ENCODE measurements at places on chromosomes 2 and 18.

- ATAC-seq: no peak
These were observed 39.8 kb downstream of the SLC66A2 start for GRCh38 chr18:79911344-79912270.

GRCh38 chr2:214066862-214067261, 344.0 kb upstream of the VWC2L start:
- no peak for ATAC-seq

DNA sequence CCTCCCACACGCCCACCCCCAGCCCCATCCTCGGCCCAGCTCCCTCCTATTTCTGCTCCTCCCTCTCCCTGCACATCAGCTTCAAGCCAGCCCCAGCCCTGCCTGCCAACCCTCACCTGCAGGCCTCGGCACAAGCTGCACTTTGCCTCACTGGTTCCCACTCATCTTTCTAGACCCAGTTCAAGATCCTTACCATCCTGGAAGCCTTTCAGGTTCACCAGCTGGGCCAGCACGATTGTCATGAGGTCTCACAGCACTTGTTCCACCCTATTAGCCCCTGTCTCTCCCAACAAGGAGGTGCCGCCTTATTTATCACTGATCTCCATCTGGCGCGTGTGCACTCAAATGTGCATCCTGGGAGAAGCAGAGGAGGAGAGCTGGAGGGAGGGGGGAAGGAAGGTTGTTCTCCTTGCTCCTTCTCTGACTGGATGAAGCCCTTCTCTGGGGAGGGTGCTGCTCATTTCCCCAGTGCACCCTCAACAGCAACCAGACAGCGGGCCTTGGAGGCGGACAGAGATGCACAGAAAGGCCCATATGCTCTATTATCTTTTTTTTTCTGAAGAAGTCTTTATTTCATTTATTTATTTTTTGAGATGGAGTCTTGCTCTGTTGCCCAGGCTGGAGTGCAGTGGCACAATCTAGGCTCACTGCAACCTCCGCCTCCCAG, 15.5 kb upstream of the BIN1 start:
- ATAC-seq: no peak

GRCh38 chr2:208354964-208355381, 51.6 kb upstream of the PTH2R start:
- ATAC-seq: no peak

- ATAC-seq: peak; percentile 82
These were observed 230.9 kb upstream of the SLC14A2 start for GRCh38 chr18:45384137-45384961.

- ATAC-seq: no peak
These were observed 68.2 kb downstream of the HS1BP3 start for GRCh38 chr2:20582600-20583221.

- no peak for ATAC-seq
These were observed 9.9 kb downstream of the RELCH start for GRCh38 chr18:62196980-62197379.

DNA sequence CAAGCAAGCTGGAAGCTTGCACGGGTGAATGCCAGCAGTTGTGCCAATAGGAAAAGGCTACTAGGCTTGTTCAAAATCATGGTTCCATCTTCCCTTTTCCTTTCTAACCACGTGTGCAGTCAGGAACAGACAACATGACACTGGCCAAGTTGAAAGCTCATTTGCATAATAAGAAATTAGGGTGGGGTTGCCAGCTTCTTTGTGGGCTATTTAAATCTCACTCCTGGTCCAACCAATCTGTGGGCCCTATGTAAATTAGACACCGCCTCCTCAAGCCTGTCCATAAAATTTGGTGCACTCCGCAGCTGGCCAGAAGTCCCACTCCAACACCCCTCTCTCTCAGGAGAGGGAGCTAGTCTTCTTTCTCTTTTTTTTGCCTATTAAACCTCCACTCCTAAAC, 1948.4 kb upstream of the PIK3C3 start:
- no peak for ATAC-seq

DNA sequence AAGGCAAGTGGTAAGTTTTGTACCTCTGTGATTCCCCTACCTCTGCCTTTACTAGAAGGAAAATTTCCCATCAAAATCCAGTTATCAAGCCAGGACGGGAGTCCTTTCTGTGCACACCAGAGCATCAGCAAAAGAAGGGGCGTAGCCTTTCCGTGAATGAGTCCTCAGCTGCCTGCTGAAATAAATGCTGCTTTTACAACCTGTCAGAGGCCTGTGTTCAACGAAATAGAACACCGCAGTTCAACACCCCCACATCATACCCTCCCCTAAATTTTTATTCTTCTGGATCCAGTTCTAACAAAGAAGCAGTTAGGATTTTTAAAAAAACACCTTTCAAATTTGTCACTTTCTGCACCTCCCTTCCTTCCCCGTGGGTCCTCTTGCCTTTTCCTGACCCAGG, 135.8 kb downstream of the SETBP1 start:
- ATAC-seq: no peak

- ATAC-seq: no peak
These were observed 759.9 kb upstream of the HS6ST1 start for GRCh38 chr2:129078548-129078947.

- peak; percentile 96 for ATAC-seq
These were observed 6.8 kb downstream of the SCTR start for GRCh38 chr2:119517433-119517832.

DNA sequence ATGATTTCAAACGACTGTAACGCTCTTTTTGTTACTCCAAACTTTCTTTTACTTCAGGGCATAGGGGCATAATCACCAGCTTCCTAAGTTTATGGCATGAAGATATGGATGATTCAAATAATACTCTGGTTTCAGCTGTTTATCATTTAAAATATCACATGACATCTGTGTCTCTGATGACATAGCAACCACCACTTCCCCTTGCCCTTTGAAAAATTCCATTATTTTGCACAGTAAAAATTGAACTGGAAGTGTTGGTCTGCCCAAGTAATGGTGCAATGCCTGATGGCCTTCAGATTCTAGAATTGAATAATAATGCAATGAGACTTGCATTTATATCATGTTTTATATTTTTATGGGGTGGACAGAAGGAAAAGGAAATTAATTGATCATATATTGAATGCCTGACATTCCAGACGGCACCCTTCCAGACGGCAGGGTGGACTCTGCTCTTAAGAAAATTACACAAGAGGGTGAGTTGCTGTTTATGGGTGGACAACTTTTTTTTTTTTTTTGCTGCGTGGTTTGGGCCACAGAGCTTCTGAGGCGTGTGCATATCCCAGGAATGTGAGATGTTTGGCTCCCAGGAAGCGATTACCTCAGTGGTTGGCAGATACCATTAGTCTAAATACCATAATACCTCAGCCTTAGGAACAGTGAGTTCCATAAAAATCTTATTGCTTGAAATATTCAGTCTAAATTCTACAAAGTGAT, 101.7 kb upstream of the ZNF521 start:
- peak; percentile 69 for ATAC-seq

DNA sequence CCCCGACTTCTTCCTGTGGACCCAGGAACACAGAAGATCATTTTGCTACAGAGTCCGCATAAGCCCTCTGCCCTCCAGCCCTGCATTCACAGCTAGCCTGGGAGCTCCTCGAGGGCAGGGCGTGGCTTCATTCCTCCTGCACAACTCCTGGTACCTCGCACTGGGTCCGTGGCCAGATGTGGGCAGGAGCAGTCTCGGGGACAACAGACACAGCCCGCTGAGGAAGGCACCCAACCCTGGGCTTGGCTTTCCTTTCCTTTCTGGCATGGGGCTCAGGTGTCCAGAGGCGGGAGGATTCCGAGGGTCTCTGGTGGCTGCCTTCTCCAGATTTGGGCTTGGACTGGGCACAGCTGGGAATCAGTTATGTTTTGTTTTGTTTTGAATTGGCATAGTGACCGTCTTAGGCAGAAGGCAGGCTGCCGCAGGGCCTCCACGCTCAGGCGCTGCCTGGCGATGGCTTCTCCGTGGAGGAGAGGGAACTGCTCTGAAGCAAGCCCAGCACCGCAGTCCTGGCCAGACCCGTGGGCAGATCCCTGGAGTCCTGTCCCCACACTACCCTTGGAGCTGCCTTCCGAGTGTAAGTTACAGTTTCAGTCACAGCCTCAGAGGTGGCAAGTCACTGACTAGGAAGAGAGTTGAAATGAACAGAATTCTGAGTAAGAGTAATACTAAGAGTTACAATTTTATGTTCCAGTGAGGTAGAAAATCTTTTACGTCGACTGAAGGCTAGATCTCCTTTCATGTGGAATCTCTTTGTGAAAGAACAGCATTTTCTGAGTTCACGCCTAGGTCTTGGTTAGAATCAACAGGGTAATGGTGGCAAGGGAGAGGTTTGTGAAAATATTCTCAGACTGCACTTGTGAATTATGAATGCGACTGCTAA, 47.9 kb downstream of the LDLRAD4 start:
- no peak for ATAC-seq

DNA sequence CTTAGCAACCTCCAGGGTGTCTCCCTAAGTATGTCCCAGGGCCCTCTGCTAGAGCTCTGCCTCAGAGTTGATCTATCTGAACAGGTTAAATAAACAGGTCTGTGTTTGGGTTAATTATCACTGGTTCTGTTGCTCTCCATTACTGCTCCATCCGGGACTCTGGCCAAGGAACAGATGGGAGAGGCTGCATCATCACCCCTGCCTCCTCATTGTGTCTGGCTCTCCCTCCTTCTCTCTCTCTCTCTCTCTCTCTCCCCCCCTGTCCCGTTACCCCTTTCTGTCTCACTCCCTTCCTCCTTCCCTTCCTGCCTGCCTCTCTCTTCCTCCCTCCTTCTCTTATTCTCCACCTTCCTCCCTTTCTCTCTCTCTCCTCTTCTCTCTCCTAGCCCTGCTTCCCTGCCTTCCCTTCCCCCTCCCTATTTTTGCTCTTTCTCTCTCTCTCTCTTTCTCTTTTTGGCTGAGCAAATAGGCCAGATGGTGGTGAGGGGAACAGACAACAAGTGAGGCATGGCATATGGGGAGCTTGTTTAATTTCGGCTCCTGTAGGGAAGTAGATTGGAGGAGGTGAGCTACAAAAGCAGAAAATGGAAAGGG, 62.1 kb downstream of the SETBP1 start:
- ATAC-seq: peak; percentile 71

GRCh38 chr18:74410441-74410992, 46.6 kb downstream of the DIPK1C start:
- no peak for ATAC-seq

- ATAC-seq: no peak
These were observed 14.0 kb downstream of the OSBPL6 start for GRCh38 chr2:178208336-178208735.

- ATAC-seq: no peak
These were observed 63.4 kb downstream of the TACR1 start for GRCh38 chr2:75135776-75136400.

DNA sequence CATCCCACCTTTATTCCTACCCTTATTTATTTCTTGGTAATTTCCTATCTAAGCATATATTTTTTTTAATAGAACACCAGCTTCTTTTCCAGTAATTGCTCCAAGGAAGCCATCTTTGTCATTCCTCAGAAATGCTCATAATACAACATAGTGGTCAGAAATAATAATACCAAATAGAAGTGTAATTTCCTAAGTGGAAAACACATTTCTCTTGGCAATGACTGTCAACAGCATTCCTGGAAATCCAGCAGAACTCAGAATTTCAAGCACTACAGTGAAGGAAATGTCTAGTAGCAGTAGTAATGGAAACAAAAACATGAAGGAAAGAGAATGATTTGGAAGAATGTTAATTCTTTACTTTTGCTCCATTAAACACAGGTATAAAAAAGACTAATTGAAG, 56.6 kb downstream of the GDF7 start:
- no peak for ATAC-seq

- peak; percentile 81 for ATAC-seq
These were observed 291.5 kb upstream of the CCDC68 start for GRCh38 chr18:55250768-55251173.

- no peak for ATAC-seq
These were observed 13.9 kb downstream of the SCYGR8 start for GRCh38 chr2:227759411-227760118.

DNA sequence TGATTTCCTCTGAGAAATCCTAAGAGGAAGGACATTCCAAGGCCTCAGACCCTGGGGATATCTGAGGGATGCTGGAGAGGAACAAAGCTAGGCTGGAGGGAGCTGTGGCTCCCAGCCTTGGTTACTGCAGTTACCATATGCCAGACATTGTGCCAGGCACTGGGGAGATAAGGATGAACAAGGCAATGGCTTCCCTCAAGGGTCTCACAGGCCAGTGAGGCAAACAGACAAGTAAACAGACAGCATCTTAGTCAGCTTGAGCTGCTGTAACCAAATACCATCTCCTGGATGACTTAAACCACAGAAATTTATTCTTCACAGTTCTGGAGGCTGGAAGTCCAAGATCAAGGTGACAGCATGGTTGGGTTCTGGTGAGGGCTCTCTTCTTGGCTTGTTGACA, 91.8 kb downstream of the SKA1 start:
- ATAC-seq: no peak

- no peak for ATAC-seq
These were observed 13.6 kb downstream of the DHRS9 start for GRCh38 chr2:169082995-169083394.

DNA sequence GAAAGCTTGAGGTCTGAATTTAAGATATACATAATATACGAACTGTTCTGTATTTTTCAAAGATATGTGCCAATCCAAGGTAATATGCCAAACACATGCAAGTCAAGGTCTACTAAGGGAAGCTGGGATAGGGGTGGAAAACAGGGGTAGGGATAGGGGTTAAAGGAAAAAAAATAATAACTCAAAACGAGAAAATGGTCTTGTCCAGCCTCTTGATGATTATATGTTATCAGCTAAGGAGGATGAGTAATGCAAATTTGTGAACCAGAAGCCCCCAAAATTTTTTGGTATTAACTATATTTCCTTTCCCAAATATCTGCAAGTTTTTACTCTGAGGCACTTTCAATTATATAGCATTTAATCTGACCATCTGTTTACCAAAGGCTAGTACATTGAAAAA, 219.3 kb downstream of the ZEB2 start:
- ATAC-seq: no peak

GRCh38 chr2:195608768-195609454, 48.1 kb upstream of the SLC39A10 start:
- no peak for ATAC-seq

GRCh38 chr2:163338270-163338669, 397.5 kb downstream of the FIGN start:
- ATAC-seq: no peak

DNA sequence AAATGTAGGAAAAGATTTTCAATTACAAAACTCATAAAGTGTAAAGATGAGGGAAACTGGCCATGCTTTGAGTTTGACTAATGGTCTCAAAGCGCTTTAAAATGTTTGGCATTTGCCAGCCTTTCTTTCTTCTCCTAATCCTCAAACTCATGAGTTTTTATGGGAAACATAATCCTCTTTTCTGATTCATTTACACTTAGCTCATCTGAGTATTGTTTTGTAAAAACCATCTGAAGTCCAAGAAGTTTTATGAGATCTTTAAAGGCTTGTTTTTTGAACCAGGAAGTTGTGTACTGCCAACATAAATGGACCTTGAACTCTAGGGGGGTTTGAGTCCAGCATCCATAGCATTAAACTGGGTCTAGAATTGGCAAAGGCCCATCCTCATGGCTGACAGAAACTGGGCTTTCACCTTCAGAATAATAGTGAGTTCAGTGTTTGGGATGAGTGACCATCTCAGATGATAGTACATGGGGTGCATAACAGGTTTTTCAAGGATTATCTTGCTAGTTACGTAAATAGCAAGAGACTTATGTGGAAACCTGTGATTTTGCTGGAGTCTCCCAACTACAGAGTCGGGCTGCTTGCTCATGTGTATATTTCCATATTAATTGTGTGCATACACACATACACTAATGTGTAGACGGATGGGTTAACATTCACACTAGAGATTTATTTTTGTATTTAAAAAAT, 3.8 kb upstream of the LTBP1 start:
- no peak for ATAC-seq

GRCh38 chr2:204686406-204686805, 141.1 kb downstream of the PARD3B start:
- no peak for ATAC-seq

- ATAC-seq: no peak
These were observed 1334.4 kb upstream of the CELF4 start for GRCh38 chr18:38900031-38900430.

All from SK-N-SH treated with all-trans-retinoic acid at 6 μM for 48 hours (cell line).